ENCODE measurements at places on chromosomes 6 and 20.

GRCh38 chr6:168313431-168314011 lies 6.1 kb downstream of the DACT2 start:
- DNase-seq = no peak

DNA sequence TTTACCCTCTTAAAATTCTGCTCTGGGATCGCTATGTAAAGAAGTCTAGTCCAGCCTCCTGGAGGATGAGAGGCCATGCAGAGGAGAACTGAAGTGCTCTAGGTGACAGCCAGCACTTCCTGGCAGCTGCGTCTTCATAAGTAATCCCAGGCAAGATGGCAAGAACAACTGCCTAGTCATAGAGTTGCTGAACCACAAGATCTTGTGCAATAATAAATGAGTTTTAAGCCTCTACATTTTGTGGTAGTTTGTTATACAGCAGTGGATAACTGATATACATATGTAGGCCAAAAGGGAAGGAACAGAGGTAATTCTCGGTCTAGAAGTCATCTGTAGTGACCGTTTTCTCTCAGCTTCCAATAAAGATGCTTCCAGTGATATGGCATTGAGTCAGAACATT lies 103.8 kb upstream of the FLRT3 start:
- no peak for DNase-seq

DNA sequence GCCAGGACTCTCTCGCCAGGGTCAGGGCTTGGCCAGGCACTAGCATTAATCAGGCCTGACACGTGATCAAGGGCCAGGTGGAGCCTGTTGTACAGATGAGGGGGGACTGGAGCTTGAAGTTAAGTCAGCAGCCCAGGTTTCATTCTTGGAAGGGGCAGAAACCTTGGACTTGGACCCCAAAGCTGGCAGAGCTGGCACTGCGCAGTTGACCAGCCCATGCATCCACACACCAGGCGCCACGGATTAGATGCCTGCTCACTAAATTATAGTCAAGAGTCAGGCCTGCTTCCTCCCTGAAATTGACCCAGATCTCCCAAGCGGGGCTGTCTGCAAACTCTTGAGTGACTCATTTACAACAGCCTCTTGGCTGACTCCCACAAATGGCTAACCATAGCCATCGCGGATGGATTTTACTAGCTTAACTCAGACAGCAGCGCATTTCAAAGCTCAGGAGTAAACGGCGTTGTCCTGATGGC lies 4.1 kb upstream of the TAF4 start:
- DNase-seq = no peak

DNA sequence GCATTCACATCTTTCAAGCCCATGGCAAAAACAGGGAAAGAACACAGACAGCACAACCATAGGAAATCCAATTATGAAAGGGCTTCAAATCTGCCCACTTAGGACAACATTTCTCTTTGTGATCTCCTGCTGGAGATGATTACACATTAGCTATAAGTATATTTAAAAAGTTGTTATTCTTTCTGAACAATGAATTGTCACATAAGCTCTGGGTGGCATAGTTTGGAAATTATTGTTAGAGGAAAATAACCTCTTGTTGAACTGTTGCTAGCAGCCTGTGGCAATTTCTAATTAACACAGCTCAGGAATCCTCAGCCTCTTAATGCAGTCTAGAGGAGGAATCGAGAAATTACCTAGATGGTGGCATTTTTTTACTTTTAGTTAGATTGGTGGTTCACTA lies 54.9 kb downstream of the BCAS1 start:
- DNase-seq = no peak

DNA sequence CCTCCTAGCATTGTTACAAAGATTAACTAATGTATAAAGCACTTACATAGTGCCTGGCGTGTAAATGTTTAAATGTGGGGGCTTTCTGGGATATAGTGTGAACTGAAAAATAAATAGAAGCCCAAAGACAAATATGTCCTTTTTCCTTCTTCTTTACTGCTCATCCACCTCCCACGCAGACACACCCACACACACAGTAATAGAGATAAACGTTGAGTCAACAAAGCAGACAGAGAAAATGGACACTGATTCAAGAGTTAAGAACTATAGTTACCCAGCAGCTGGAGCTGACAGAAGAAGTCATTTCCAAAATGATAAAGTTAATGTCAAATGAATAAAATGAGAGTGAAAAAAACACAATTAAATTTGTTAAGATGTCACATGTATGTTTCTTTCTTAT lies 68.3 kb downstream of the FHL5 start:
- no peak for DNase-seq

DNA sequence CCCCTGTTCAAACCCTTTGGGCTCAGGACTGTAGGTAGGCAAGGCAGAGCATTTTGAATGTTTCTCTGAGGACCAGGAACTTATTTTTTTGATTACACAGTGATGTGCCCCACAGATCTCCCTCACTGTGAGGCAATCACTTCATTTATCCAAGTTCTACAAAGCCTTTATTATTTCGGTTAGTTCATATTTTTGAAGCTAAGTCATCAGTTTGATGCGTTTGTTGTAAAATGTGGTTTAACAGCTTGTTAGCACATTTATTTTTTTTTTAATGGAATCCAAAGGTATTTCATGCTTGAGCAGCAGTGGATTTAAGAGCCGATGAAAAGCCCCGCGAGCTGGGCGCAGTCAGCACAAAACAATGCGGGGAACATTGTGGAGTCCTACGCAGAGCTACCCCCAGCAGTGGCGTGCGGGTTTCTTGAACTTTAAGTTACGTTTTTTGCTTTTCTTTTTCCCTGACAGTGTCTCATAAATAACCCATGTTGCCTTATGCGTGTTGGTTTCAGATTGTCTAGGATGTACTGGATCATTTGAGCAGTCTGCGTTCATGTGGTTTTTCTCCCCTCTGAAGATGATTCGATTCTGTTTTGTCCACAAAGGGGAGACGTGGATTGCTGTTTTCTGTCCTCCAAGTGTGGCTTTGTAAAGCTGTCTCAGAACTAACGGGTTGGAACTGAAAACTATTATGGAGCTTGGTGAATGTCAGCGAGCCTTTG lies 233.6 kb upstream of the BMP2 start:
- no peak for DNase-seq

GRCh38 chr6:41352907-41353306 lies 17.5 kb downstream of the NCR2 start:
- DNase-seq = no peak

- peak; percentile 87 for DNase-seq
Observed at GRCh38 chr6:134175532-134176263, 123.3 kb upstream of the SLC2A12 start.

GRCh38 chr20:58519940-58520712 lies 4.9 kb upstream of the APCDD1L start:
- DNase-seq = no peak

GRCh38 chr6:17268114-17268513 lies 13.0 kb upstream of the RBM24 start:
- no peak for DNase-seq

- no peak for DNase-seq
Observed at GRCh38 chr6:167572106-167572505, 247.2 kb downstream of the TTLL2 start.

DNA sequence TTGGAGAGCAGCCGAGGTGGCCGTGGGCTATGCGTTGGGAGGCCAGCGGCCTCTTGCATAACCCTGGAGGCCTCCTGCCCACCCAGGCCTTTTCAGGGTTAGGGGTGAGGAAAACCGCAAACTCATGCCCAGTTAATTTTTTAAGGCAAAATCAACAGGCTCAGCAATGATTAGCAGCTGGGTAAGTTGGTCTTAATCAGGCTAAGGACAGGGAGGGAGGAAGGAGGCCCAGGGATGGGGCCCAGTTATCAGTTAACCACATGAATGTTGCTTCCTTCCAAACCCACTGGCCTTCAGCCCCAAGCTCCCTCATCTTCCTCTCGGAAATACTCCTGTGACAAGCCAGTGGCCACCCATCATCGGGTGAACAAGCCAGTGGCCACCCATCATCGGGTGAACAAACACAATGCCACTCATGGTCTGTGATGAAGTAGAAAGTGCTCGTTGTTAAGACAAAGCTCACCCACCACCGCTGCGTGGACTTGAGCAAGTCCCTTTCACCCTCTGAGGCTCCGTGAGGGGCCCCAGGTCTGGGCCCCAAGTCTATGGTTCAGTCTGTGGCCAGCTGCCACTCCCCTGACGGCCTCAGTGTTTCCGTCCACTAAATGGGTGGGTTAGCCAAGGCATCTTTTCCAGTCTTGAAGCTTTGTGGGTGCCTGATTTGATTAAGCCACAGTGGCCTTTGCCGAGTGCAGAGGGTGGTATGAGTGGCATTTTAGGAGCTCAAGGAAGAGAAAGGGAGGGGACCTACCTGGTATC lies 39.4 kb downstream of the HNF4A start:
- DNase-seq = no peak

DNA sequence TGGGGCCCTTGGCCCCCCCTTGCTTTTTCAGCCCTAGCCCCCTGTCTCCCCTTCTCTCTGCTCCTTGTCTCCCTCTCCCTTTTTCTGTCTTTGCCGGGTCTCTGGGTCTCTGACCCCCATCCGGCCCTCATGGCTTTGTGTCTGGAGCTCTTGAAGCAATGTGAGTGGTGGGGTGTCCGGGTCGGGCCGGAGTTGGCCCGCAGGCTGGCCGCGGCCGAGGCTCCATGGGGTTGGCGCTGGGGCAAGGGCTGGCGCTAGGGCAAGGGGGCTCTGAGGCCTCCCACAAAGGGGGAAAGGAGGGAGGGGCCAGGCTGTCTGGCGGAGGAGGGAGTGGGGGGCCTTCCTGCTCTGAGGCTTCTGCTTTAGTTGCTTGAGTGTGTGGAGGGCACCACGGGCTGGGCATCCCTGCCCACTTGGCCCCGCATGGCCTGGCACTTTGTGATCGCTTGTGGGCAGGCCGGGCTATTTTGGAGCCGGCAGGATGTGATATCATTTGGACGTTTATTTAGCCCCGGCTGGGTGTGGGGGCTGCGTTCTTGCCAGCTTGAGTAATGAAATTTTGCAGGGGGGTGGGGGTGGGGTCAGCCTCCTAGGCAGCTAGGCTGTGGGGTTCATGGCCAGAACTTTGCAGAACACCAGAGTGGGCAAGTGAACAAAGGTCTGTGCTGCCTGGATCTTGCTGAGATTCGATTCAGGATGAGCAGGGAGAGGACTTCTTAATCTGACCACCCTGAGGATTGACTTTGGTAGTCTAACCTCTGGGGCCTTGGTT lies 78.7 kb upstream of the MYL9 start:
- peak; percentile 71 for DNase-seq

DNA sequence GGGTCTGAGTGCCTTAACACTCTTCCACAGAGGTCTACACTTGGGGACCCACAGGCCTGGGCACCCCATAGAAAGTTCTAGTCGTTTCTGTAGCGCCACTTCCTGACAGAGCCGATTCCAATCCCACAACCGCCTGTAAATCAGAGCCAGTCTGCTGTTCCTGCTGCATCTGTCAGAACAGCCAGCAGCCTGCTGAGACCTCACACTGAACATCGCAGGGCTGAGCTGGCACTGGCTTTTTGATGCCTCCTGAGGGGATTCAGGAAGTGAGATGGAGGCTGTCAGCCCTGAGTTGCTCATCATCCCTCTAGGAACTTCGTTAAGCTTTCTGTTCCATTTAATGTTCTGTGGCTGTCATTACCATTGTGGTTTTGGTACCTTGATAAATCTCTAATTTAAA lies 48.9 kb downstream of the DCBLD1 start:
- no peak for DNase-seq

- no peak for DNase-seq
Observed at GRCh38 chr6:5179917-5180316, 80.8 kb downstream of the LYRM4 start.

- no peak for DNase-seq
Observed at GRCh38 chr6:163347021-163347446, 67.5 kb upstream of the QKI start.

DNA sequence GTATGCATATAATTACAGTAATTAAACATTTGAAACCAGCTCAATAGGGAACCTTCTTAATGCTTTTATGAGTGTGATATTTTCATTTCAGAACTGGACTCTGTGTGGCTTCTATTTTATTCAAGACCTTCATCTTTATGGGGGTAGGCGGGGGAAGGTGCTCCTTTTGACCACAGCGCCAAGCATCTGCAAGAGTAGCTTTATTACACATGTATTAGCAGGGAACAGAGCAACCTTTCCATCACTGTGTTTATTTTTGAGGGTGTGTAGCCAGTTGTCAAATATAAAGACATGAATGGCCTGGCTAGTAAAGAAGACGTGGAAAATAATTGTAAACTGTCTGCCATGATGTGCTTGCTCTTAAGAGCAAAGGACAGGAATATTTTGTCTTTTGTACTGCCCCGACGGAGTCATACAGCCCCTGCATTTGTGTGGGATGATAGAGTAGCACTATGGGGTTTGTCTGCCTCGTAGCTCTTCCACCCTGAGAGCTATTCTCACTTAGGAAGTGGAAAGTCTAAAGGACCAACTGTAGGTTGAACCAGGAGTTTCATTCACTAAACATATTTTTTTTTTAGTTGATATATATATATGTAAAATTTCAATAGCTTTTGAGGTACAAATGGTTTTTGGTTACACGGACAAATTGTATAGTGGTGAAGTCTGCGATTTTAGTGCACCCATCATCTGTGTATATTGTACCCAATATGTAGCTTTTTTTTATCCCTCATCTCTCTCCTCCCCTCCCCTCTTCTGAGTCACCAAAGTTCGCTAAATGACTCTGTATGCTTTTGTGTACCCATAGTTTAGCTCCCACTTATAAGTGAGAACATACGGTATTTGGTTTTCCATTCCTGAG lies 91.2 kb downstream of the CARMIL1 start:
- DNase-seq = no peak
